ENCODE measurements at places on chromosomes 11 and 22.

DNA sequence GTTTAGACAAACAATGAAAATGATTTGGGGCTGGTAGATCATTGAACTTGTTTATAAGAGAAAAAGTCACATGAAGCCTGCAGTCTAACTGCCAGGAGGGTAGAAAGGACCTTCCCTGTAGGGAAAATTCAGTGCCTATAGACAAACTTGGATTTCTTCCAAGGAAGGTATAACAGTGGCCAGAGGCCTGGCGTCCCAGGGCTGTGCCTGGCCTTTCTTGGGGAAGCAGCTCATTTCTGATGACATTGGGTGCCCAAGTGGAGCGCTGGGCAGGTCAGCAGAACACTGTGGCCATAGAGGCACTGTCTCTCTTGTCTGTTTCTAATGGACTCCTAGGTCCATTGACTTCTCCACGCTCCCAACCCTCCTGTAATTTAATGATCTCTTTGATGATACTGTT, 6.6 kb upstream of the FXYD6 start:
- no peak for DNase-seq

DNA sequence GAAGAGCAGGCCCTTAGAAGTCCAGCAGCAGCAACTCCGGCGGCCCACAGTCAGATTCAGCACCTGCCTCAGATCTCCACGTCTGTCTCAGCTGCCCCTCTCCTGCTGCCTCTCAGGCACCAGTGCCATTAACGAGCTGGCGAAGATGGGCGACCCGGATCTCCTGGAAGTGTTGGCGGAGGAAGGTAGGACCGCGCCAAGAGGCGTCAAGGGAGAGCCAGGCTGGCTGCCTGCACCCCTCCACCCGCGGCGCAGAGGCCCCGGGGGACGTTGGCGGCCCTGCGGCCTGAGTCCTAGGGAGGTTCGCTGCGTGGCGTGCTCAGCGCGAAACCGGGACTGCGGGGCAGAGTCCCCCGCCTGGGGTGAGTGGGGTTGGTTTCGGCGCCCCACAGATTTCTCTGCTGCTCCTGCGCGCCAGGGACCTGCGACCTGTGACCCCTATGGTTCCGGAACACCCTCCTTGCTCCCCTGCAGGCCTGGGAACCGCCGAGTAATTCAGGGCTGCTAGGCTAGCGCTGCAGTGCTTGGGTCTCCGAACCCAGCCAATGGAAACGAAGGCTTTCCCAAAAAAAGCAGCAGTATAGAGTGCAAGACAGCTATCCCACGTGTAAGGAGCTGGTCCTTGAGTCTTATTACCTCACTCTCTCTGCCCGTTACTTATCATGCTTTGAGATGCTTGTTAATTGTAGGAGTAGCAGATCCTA, 615 bp downstream of the ANO5 start:
- peak; percentile 33 for DNase-seq

DNA sequence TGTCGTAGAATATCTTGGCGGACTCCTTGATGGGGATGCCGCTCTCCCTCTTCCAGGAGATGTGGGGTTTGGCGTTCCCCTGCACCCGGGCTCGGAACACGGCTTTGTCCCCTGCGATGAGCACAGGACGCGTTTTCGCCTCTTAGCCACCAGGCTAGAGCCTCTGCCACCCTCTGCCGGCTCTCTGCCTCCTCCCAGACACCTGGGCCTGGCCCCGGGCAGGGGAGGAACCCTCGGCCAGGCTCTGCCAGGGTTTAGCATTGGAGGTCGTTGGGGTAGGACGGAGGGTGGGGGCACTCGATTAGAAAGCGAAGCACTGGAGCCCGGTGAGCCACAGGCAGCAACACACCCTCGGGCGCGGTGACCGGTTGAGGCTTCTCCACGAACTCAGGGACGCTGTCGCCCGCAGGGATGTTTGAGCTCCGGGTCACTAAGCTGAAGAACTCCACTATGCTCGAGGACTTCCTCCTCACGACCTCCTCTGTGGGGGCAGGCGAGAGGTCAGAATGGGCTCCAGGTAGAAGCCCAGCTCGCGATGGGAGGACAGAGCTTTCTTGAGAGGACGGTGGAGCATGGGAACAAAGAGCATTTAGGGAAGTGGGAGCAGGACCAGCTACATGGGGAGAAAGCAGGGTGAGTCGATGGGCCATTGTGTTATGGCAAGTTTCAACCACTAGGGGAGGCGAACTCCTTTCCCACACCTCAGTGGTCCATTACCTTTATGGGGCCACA, 4.3 kb downstream of the IGSF22 start:
- peak; percentile 58 for DNase-seq

- peak; percentile 40 for DNase-seq
These were observed at the start of gene C1QTNF4 for GRCh38 chr11:47593934-47594855. Gene C1QTNF4, minus strand, starts transcription at chr11:47594411. Its CDS starts 3,601 bp downstream, at chr11:47590810.

DNA sequence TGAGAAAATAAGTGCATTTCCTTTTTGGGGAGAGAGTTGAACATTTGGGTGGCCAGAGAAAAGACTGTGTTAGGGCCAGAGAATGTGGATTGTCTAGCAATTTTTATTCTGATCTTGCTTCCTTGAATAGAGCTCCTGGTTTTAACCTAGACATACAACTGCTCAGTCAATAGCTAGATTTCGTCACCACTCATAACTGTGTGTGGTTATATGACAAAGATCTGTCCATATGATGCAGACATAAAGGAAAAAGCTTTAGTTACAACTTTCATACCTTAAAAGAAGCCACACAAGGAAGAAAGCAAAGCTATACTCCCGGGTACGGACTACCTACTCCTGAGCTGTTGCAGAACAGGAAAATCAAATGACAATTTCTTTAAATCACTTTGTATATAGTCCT, 37.2 kb downstream of the MS4A6A start:
- DNase-seq, result no peak

DNA sequence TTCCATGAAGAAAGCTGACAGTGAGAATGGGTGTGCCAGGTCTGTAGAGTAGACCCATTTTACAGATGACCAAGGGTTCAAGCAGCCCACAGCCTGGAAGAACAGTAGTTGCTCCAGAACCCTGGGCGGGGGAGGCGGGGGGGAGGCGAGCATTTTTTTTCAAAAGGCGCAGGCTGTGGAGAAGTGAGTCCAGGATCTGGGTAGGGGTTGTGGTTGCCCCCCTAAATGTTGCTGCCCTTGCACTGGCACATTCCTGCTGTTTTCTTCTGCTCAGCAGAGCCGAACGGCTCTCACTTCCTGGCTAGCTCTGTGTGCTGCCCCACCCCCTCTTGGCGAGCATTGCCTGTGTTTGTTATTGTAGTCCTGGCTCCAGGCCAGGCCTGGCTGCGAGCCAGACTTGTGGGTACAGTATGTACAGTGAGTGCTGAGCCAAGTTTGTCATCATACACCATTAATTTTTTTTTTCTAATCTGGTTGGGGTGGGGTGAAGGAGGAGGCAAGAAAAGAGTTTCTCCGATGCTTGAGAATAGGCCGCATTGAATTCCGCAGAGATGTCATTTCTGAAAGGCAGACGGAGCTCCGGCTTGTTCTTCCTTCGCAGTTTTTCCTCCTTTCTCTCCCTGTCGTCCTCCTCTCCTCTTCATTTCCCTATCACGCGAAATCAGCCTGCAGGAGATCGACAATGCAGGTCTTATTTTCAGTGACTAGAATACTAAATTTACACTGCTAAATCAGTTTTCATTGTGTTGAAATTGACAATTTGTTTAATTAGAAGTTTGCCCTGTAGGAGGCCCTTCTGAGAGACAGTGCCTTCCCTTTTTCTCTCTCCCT, 100.5 kb downstream of the ZBTB16 start:
- peak; percentile 99 for DNase-seq

GRCh38 chr22:46251266-46251665, 1.2 kb upstream of the CDPF1 start:
- DNase-seq, result peak; percentile 35

- DNase-seq, result no peak
These were observed 33.6 kb downstream of the MUC5B start for GRCh38 chr11:1256257-1257045.

- peak; percentile 93 for DNase-seq
These were observed 749 bp upstream of the BEST1 start for GRCh38 chr11:61949169-61950034.

Measured in muscle of leg (tissue), 16 donors.